ENCODE measurements at places on chromosomes 2 and 18.

DNA sequence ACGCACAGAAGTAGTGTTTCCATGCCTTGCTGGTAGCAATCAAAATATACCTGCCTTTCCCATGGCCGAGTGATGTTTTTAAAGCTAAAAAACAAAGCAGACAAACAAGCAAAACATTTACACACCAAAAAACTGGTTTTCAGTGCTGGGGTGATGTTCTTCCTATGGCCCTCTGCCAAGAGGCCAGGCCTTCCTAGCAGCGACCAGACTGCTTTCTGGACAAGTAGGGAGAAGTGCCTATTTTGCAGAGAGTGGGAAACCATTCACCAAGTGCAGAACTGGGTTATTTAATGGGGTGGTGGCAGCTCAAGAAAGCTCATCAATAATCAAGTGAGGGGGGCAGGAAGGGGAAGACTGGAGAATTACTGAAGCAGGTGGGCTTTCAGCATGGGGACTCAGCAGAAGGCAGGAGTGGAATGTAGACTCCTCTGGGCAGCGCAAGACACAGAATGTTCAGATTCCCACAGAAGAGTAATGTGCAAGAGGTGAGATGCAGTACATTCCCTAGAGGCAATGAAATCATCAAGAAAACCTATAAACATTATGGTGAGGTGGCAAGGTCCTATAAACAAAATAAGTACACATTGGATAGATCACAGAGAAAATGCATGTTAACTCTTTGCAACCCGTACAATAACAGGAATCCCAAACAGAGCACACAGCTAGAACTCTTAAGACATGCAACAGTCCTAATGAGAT lies 44.0 kb downstream of the CPO start:
- no peaks in the 10 kb centered on the region for H3K36me3 ChIP-seq
- no peak for DNase-seq
- H3K27ac ChIP-seq = no peak overlapping the region

- H3K4me1 ChIP-seq = no peaks in the 10 kb centered on the region
- no peaks in the 10 kb centered on the region for H3K27me3 ChIP-seq
- H3K4me3 ChIP-seq = no peak overlapping the region
- no peak overlapping the region for H3K27ac ChIP-seq
- no peak for DNase-seq
Observed at GRCh38 chr18:396556-396955, 103.9 kb downstream of the COLEC12 start.

DNA sequence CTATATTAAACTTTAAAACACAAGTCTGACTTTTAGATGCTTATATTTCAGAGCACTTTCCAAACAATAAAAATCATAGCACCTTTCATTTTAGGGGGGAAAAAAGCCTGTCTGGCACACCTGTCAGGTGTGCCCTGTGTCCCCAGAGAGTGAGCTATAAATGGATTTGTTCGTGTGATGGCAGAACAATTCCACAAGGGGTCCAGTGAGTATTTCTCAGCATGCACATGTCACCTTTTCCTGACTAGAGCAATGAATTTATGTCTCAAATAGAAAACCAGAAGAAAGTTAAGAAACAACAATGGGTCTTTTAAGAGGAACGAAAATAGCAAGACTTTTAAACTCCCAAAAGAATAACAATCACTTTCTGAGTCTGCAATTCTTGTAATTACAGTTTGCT lies 55.9 kb downstream of the ACVR1C start:
- H3K36me3 ChIP-seq = no peaks in the 10 kb centered on the region
- no peaks in the 10 kb centered on the region for H3K4me1 ChIP-seq
- no peak for DNase-seq
- H3K4me3 ChIP-seq = no peak overlapping the region
- no peak overlapping the region for H3K27ac ChIP-seq

- H3K27ac ChIP-seq = no peak overlapping the region
- no peak for DNase-seq
- no peak overlapping the region for H3K4me3 ChIP-seq
Observed at GRCh38 chr18:47788621-47789020, 141.8 kb downstream of the SMAD2 start.

- H3K36me3 ChIP-seq = no peaks in the 10 kb centered on the region
- no peak overlapping the region for H3K27ac ChIP-seq
- H3K4me1 ChIP-seq = no peaks in the 10 kb centered on the region
- DNase-seq = no peak
Observed at GRCh38 chr18:78957140-78957539, 22.5 kb upstream of the SALL3 start.

GRCh38 chr2:8857709-8858108 lies 20.3 kb upstream of the KIDINS220 start:
- H3K4me3 ChIP-seq = no peak overlapping the region
- H3K27me3 ChIP-seq = no peaks in the 10 kb centered on the region
- no peak overlapping the region for H3K27ac ChIP-seq
- no peaks in the 10 kb centered on the region for H3K36me3 ChIP-seq
- H3K4me1 ChIP-seq = no peaks in the 10 kb centered on the region

- no peaks in the 10 kb centered on the region for H3K27me3 ChIP-seq
- H3K4me3 ChIP-seq = no peak overlapping the region
- no peaks in the 10 kb centered on the region for H3K36me3 ChIP-seq
- H3K27ac ChIP-seq = peak overlapping the region; percentile 27
Observed at GRCh38 chr2:10377052-10377746, 70.9 kb downstream of the ODC1 start.

DNA sequence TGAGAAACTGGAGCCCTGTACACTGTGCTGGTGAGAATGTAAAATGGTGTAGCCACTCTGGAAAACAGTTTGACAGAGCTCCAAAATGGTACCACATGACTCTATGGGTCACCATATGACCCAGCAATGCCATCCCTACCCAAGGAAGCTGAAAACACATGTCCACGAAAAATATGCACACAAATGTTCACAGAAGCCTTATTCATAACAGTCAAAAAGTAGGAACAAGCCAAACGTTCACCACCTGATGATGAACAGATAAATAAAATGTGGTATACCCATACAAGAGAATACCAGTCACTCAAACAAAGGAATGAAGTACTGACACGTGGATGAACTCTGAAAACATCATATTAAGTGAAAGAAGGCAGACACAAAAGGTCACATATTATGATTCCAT lies 4.6 kb downstream of the AFG3L2 start:
- H3K36me3 ChIP-seq = peaks cover 5% of the 10 kb centered on the region
- no peak overlapping the region for H3K4me3 ChIP-seq
- H3K27me3 ChIP-seq = no peaks in the 10 kb centered on the region
- H3K4me1 ChIP-seq = peaks cover 4% of the 10 kb centered on the region
- DNase-seq = no peak

GRCh38 chr2:71606244-71606643 lies 152.9 kb downstream of the DYSF start:
- no peak overlapping the region for H3K4me3 ChIP-seq
- no peaks in the 10 kb centered on the region for H3K36me3 ChIP-seq
- DNase-seq = no peak
- no peaks in the 10 kb centered on the region for H3K4me1 ChIP-seq
- peaks cover 37% of the 10 kb centered on the region for H3K27me3 ChIP-seq

DNA sequence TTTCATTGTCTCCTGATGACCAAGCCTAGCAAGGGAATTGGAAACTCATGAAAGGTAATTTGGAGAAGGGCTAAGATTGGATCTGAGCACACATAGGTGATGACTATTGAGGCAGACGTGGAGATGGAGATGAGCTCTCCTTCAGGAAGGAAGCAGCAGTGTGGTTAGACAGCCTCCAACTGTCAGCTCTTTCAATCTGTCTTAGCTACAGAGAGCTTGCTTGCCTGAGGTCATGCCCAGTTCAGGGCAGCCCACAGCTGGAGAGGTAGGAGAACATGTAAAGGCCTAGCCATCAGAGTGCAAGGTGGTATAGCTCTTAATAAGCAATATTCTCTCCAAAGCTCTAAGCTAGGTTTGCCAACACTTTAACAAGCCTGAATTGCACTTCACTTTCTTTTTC lies 79.2 kb downstream of the THSD7B start:
- H3K36me3 ChIP-seq = no peaks in the 10 kb centered on the region
- H3K27me3 ChIP-seq = no peaks in the 10 kb centered on the region
- no peak for DNase-seq
- H3K27ac ChIP-seq = no peak overlapping the region
- no peak overlapping the region for H3K4me3 ChIP-seq
- no peaks in the 10 kb centered on the region for H3K4me1 ChIP-seq

DNA sequence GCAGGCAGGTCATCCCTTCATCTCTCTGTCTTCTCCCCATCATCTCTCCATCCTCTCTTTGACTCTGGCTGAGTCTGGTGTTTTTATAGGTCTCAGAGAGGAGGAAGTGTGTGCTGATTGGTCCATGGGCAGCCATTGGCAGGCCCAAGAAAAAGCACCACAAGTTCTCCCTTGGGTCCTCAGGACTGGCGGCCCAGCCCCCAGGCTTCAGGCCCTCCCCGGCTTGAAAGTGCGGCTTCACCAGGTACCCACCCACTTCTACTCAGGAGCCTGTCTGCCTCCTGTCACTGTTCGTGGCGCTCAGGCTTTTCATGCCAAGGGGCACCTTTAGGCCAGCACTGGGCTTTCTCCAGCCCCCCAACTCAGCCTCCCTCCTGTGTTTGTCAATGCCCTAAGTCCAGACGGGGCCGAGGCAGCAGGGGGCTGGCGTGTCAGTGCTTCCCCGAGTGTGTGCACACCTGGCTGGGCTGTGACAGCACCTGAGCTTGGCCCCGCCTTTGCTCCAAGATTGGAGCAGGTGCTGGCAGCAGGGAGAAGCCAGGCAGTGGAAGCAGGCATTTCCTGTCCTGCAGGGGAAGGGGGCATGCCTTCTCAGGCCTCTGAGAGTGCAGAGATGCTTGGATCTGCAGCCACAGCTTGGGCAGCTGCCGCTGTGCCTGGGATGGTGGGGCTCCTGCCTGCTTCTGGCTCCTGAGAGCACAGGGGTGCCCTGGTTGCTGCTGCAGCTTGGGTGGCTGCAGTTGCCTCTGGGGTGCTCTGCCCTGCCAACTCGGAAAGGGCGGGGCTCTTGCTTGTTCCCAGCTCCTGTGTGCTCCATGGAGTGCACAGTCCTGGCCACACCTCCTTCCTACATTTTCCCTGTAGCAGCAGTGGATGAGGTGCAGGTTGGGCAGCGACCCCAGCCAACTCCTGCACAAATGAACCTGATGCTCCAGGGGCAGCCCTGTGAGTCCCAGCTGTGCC lies 34.1 kb downstream of the FBXO48 start:
- DNase-seq = no peak
- H3K4me1 ChIP-seq = peaks cover 11% of the 10 kb centered on the region
- no peak overlapping the region for H3K4me3 ChIP-seq
- H3K36me3 ChIP-seq = no peaks in the 10 kb centered on the region
- no peak overlapping the region for H3K27ac ChIP-seq
- H3K27me3 ChIP-seq = no peaks in the 10 kb centered on the region

DNA sequence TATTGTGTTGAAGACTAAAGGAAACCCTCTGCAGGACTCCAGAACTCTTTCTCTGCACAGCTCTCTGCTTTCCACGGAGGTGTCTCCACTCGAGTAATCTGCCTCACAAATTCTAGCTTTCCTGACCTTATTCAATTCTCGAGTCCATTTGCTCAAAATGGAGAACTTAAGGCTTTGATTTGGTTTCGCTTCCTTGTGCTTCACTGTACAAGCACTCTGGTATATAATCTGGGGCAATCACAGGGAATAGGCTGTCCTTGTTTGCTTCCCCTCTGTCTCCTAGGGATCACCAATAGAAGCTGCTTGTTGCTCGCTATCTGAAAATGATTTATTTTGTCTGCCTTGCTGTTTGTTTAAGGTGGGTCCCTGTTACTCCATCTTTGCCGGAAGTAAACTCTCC lies 129.1 kb upstream of the DOCK10 start:
- H3K36me3 ChIP-seq = no peaks in the 10 kb centered on the region
- no peaks in the 10 kb centered on the region for H3K4me1 ChIP-seq
- H3K4me3 ChIP-seq = no peak overlapping the region
- H3K27ac ChIP-seq = no peak overlapping the region
- no peaks in the 10 kb centered on the region for H3K27me3 ChIP-seq

GRCh38 chr2:185583058-185583816 lies 155.4 kb upstream of the FSIP2 start:
- H3K27ac ChIP-seq = no peak overlapping the region
- no peaks in the 10 kb centered on the region for H3K27me3 ChIP-seq
- H3K4me3 ChIP-seq = no peak overlapping the region
- no peaks in the 10 kb centered on the region for H3K36me3 ChIP-seq
- no peaks in the 10 kb centered on the region for H3K4me1 ChIP-seq

DNA sequence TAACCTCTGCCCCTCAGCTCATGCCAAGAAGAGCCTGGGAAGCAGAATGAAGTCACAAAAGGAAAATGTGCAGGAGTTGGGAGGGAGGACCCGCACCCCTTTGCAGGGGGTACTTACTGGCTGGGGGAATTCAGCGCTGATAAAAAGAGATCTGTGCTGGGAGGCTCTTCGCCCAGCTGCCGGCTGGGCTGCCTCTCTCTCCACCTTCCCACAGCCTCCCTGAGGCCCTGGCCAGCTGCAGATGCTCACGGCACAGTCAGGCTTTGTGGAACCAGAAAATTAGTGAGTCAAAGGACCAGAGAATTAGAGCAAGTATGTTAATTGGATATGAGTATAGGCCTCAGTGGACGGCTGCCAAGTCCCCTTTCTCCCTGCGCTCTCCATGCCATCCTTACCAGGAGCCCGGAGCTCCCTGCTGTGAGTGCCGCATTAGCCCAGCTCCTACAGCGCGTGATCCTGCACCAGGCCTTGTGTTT lies 181.7 kb upstream of the SH3BP4 start:
- H3K4me1 ChIP-seq = no peaks in the 10 kb centered on the region
- no peaks in the 10 kb centered on the region for H3K36me3 ChIP-seq
- no peak for DNase-seq
- H3K4me3 ChIP-seq = no peak overlapping the region

GRCh38 chr2:29544917-29545316 lies 376.5 kb downstream of the ALK start:
- no peak overlapping the region for H3K4me3 ChIP-seq
- H3K36me3 ChIP-seq = no peaks in the 10 kb centered on the region
- H3K4me1 ChIP-seq = peaks cover 2% of the 10 kb centered on the region

- H3K4me1 ChIP-seq = no peaks in the 10 kb centered on the region
- DNase-seq = no peak
- H3K27ac ChIP-seq = no peak overlapping the region
- H3K27me3 ChIP-seq = no peaks in the 10 kb centered on the region
- H3K4me3 ChIP-seq = no peak overlapping the region
- peaks cover 4% of the 10 kb centered on the region for H3K36me3 ChIP-seq
Observed at GRCh38 chr2:32715391-32715841, 87.6 kb downstream of the TTC27 start.

- no peak within 1 kb of the TSS for H3K27ac ChIP-seq
- no peak within 1 kb of the TSS for H3K4me3 ChIP-seq
- H3K27me3 ChIP-seq = no peaks in the 10 kb centered on the region
- peaks cover 2% of the 10 kb centered on the region for H3K4me1 ChIP-seq
Observed at GRCh38 chr2:168801961-168802858, at the start of gene NOSTRIN. NOSTRIN (plus strand) TSS chr2:168802637; CDS start chr2:168802647, 10 bp downstream.

DNA sequence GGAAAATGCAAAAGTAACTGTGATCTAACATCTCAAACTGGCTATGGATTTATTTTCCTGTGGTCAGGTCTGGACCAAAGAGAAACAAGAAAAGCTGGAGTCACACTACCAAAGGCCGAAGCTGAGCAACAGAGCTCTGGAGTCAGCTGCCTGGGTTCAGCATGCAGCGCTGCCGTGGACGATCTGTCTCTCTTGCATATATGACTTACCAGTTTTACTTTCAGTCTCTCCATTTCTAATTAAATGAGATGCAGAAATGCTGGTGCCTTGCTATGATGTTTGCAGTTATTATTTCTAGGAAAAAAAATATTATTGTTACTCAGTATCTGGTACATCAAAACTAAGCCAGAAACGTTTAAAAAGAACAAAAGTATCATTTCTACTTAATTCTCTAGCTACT lies 813.2 kb downstream of the RNF144A start:
- peak overlapping the region; percentile 67 for H3K27ac ChIP-seq
- peaks cover 6% of the 10 kb centered on the region for H3K4me1 ChIP-seq
- H3K27me3 ChIP-seq = no peaks in the 10 kb centered on the region
- peaks cover 13% of the 10 kb centered on the region for H3K36me3 ChIP-seq
